Naive thymus-derived CD4-positive, alpha-beta T cell (primary cell): ENCODE measurements at places on chromosomes 13 and 19.

GRCh38 chr13:96803456-96804100 lies 190.7 kb downstream of the OXGR1 start:
- no peak for DNase-seq

- no peak for DNase-seq
These were observed 753 bp downstream of the ZNF235 start for GRCh38 chr19:44303976-44304568.

DNA sequence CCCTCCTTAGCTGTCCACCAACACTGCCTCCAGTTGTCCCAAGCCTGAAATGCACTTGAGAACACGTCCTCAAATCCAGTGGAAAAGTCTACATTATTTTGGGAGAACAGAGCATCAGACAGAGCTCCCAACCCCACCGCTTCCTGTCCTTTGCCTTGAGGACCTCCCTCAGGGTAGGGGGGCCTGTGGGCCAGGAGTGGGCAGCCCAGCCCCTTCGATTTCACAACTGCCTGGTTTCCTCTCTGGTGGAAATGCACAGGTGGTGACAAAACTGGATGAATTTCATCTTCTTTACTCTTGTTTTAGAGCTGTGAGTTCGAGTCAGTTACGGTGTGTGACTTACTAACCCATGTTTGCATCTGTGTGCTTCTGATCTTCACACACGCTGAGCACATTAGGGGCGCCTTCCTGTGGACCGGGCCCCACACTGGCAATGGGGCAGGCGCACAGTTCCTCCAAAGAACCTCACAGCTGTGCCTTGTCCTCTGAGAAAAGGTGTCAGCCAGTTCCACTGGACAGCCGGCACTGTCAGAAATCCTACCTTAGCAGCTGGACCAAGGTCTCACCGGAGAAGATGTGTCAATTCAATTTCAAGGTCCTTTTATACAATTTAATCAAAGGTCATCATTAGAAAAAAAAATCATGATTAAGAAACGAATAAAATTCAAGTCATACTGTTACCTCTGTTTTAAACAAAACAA lies 80.2 kb downstream of the IRS2 start:
- DNase-seq = no peak

DNA sequence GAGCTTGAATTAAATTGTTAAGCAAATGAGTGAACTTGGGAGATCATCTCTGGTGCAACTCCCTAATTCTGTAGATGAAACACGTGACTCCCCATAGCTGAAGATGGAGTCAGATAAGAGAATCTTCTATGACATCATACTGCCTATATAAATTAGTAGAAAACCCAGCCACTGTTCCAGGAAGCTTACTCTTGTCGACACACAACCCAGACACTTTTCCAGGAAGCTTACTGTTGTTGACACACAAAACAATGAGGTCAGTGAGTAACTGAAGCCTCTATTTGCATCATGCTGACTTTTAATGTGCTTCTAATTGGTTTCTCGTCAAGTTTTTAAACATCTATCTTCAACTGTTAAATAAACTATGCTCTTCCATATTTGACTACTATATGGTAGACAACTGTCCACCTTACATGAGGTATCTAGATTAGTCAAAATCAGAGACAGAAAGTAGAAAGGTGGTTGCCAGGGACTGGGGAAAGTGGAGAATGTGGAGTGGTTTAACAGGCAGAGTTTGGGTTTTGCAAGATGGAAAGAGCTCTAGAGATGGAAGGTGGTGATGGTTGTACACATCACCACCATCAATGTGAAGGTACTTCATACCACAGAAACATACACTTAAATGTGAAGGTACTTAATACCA lies 168.2 kb downstream of the FGF14 start:
- DNase-seq = no peak

GRCh38 chr13:50521006-50521830 lies 322.3 kb downstream of the DLEU7 start:
- no peak for DNase-seq

GRCh38 chr13:52848455-52849195 lies at the start of gene PCDH8:
PCDH8 (minus strand) TSS chr13:52848640; CDS start chr13:52848436, 204 bp downstream.
- no peak for DNase-seq

GRCh38 chr19:47542030-47542475 lies 27.2 kb upstream of the NAPA start:
- no peak for DNase-seq

GRCh38 chr13:51066091-51066831 lies 44.8 kb downstream of the C13orf42 start:
- no peak for DNase-seq

DNA sequence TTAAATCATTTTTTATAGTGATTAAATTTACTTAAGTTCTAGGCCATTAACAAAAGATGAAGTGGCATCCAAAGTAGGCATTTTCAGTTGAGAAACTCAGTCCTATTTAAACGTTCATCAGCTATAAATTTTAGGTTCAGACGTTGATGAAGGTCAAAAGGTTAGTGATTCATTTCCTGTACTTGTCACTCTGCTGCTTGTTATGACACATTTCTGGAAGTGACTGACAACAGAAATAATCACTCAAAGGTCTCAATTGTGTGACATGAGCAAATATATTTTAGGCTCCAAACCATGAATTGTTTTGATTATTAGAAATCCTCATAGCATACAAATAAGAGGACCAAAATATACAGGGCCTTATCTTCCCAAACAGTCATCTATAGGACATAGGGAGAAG lies 10.3 kb upstream of the EDNRB start:
- no peak for DNase-seq

DNA sequence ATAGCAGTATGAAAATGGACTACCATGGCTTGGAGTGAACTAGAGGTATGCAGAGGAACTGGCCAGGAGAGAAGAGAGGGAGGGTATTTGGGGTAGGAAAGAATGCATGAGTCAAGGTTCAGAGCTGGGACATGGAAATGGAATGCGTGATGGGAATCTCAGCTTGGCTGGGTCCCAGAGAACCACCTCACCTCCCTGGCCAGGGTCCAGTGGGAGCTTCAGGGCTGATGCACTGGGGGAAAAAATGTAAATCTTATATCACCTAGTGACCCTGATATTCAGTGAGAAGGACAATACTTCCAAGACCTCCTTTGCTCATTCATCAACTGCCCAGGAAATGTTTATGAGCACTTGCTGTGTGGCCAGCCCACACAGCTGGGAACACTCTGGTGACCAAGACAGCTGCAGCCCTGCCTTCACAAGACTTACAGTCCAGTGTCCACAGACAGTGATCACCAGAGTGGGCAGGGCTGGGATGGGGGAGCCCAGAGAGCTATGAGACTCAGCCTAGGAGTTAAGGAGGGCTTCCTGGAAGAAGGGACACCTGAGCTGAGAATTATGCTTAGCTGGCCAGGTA lies 12.8 kb downstream of the IGSF23 start:
- DNase-seq = no peak
